NCI-H2029 (cell line): ENCODE measurements at places on chromosomes 7 and 10.

DNA sequence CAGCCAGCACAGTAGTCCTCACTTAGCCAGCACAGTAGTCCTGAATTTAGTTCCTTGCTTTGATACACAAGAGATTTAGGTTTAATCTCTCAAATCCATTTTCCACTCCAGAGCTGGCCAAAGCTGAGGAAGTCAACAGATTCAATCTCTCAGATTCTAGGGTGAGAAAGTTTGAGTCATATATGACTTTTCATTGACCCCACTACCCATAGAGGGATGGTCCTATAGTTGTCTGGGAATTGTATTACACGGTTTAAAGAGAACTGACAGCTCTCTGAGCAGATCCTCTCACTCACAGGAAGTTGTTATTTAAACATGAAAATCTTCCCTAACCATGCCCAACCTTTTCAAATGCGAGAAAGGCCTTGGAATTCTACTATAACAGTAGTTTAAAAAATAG lies 641.8 kb upstream of the SEMA3D start:
- no peak for DNase-seq

GRCh38 chr10:112973805-112974204 lies 23.8 kb downstream of the TCF7L2 start:
- no peak for DNase-seq

GRCh38 chr7:87627634-87627994 lies 584 bp upstream of the RUNDC3B start:
- no peak for DNase-seq

DNA sequence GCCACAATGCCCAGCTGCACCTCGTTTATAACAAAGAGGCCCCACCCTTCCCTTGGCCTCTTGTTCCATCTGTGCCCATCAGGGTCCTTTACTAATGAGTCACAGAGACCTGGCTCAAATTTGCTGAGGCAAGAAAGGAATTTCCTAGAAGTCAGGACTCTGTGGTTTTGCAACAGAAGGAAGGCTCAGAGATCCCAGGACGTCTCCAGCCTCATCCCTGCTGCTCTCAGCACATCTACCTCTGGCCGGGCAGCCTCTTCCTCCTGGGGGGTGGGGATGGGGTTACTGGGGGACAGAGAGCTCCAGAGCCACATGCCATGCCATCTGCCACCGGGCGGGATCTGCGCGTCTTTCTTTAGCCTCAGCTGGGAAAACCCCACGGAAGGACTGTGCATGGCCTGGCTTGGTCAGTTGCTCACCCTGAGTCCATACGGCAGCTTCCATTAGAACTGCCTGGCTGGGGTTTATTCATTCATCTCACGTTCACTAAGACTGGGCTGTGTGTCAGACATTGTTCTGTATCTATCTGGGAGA lies 41.9 kb upstream of the PSMG3 start:
- DNase-seq, result no peak

DNA sequence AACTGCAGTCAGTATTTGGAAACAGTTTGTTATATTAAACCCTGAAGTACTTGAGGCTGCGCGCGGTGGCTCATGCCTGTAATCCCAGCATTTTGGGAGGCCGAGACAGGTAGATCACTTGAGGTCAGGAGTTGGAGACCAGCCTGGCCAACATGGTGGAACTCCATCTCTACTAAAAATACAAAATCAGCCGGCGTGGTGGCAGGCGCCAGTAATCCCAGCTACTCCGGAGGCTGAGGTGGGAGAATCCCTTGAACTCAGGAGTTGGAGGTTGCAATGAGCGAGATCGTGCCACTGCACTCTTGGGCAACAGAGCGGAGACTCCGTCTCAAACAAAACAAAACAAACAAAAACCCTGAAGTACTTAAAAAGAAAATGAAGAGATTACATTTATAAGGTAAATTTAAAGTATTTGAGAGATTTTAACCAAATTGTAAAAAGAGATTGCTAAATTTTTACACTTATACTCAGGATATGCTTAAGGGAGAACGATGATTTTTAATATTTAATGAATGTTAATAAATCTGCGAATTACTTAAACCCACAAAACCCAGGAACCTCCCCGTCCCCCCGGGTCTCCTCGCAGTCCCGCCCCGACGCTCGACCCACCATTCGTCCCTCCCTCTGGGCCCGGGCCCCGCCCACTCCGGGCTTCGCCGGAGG lies 425 bp upstream of the MTG1 start:
- DNase-seq, result no peak

- DNase-seq, result no peak
These were observed 151.6 kb downstream of the TMEM26 start for GRCh38 chr10:61301575-61301974.

- DNase-seq, result no peak
These were observed 15.1 kb upstream of the CALD1 start for GRCh38 chr7:134764365-134764764.

- DNase-seq, result no peak
These were observed 7.8 kb downstream of the ADAM12 start for GRCh38 chr10:126380352-126381076.

DNA sequence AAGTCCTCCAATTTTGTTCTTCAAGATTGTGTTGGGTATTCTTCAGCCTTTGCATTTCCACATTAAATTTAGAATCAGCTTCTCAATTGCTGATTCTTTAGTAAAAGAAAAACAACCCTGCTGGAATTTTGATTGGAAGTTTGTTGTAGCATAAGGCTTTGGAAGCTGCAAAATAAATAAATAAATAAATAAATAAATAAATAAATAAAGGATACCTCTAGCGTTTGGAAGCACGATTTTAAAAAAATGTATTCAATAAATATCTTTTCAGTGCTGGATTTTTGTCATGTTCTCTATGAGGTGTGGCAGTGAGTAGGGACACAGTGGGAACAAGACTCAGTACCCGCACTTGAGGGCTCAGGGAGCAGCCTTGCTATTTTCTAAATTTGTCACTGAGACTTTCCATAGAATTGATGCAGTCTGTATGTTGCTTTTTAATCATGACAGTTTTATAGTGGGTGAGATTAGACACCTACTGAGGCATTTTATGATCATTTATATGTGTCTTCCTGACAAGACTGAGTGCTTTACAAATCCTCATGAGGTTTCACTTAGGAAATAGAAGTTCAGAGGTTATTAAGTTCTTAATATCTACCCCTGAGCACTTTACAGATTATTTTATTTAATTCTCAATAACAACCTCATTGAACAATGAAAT lies 22.3 kb upstream of the COMMD3 start:
- DNase-seq, result no peak

DNA sequence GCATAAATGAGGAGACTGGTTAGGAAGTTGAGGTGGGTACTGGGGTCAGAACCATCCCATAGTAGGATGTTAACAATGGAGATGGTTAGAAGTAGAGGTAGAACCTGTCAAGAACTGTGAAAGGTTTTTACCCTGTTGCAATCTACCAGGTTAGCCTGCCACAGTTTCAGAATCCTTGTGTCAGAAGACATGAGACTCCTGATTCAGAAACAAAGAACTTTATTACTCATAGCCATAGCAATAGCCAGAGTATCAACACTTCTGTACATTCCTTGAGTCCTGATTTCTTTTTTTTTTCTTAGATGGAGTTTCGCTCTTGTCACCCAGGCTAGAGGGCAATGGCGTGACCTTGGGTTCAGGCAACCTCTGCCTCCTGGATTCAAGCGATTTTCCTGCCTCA lies 200.9 kb downstream of the GRM3 start:
- DNase-seq, result no peak

DNA sequence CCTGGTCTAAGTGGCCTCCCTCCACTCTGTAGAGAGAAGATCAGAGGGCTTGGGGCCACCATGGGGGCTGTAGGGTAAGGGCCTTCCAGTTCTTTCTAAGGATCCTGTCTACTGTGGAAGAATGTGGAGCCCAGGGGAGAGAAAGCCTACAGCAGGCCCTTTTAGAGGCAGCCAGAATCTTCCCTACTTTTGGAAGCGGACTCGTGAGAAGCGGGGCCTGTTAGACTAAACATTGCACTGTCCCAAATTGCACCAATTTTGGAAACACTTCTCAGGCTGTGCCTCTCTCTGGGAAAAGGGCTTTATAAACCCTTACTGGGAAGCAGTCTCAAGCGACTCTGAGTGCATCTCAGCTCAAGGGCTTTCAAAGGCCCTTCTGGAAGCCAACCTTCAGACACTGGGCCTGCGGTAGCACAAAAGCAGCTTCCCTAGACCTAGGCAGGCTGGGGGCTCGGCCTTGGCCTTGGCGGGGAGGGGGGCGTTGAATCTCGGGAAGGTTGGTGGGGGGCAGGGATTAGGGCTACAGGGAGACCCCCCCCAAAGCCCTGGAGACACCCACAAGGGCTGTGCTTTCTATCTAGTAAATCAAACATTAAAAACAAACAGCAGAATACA lies 298.1 kb downstream of the GFRA1 start:
- DNase-seq, result no peak

GRCh38 chr7:97868788-97869187 lies 3.4 kb downstream of the ASNS start:
- DNase-seq, result no peak

- DNase-seq, result no peak
These were observed 69.6 kb downstream of the VPS50 start for GRCh38 chr7:93301736-93302135.

GRCh38 chr7:134643131-134643530 lies 3.5 kb upstream of the BPGM start:
- no peak for DNase-seq

DNA sequence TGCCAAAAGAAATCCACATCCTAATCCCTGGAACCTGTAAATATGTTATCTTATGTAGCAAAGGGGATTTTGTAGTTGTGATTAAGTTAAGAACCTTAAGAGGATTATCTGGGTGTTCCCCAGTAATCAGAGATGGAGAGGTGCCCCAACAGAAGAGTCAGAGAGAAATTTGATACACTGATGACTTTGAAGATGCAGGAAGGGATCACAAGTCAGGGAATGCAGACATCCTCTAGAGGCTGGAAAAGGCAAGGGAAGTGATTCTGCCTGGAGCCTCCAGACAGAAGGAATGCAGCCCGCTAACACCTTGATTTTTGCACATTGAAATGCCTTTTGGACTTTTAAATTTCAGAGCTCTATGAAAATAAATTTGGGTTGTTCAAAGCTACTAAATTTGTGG lies 531.7 kb downstream of the DNAJB9 start:
- DNase-seq, result no peak
